ENCODE measurements at places on chromosomes 12 and 14. TPM values are rescaled to one million over a fixed set of nuclear protein-coding genes. Genes with fewer than 3 reads are reported as not detected.

MFAP5 gene
- 220 TPM for total RNA-seq

LGR5 gene
- 7.8 TPM for total RNA-seq

FAM186B gene
- total RNA-seq: 2.7 TPM

RD3L gene
- total RNA-seq: not detected

INHBC gene
- total RNA-seq: not detected

GRIP1 gene
- 0.90 TPM for total RNA-seq

ZC2HC1C gene
- total RNA-seq: 1.6 TPM

LHX5 gene
- total RNA-seq: not detected

NDUFA9 gene
- 80.9 TPM for total RNA-seq

PTPRR gene
- not detected for total RNA-seq

GPX2 gene
- not detected for total RNA-seq

RIN3 gene
- 7.2 TPM for total RNA-seq

SELPLG gene
- 1.5 TPM for total RNA-seq

PLXNC1 gene
- 6.1 TPM for total RNA-seq

E2F7 gene
- 2.3 TPM for total RNA-seq

NKX2-1 gene
- total RNA-seq: not detected

SERPINA5 gene
- total RNA-seq: not detected

NXPH4 gene
- total RNA-seq: 2.4 TPM

TCL1A gene
- total RNA-seq: not detected

PMCH gene
- 0.27 TPM for total RNA-seq

TCL1B gene
- not detected for total RNA-seq

TAS2R8 gene
- 0.45 TPM for total RNA-seq

CYP27B1 gene
- total RNA-seq: not detected

CMKLR1 gene
- total RNA-seq: not detected

CLEC9A gene
- not detected for total RNA-seq

NR1H4 gene
- total RNA-seq: not detected

AQP5 gene
- total RNA-seq: 2.4 TPM

BEGAIN gene
- total RNA-seq: 0.18 TPM

IQSEC3 gene
- total RNA-seq: 0.41 TPM

KRT71 gene
- not detected for total RNA-seq

EML5 gene
- total RNA-seq: under 0.01 TPM

R3HDM2 gene
- total RNA-seq: 22.3 TPM

HAL gene
- 0.09 TPM for total RNA-seq

PKP2 gene
- total RNA-seq: 0.45 TPM

EMP1 gene
- total RNA-seq: 244 TPM

SPTB gene
- under 0.01 TPM for total RNA-seq

POTEM gene
- not detected for total RNA-seq

HOXC12 gene
- total RNA-seq: not detected

GPRC5A gene
- total RNA-seq: 5.4 TPM

Data from fibroblast of the aortic adventitia (primary cell).